ENCODE measurements at places on chromosomes 12 and 14.

DNA sequence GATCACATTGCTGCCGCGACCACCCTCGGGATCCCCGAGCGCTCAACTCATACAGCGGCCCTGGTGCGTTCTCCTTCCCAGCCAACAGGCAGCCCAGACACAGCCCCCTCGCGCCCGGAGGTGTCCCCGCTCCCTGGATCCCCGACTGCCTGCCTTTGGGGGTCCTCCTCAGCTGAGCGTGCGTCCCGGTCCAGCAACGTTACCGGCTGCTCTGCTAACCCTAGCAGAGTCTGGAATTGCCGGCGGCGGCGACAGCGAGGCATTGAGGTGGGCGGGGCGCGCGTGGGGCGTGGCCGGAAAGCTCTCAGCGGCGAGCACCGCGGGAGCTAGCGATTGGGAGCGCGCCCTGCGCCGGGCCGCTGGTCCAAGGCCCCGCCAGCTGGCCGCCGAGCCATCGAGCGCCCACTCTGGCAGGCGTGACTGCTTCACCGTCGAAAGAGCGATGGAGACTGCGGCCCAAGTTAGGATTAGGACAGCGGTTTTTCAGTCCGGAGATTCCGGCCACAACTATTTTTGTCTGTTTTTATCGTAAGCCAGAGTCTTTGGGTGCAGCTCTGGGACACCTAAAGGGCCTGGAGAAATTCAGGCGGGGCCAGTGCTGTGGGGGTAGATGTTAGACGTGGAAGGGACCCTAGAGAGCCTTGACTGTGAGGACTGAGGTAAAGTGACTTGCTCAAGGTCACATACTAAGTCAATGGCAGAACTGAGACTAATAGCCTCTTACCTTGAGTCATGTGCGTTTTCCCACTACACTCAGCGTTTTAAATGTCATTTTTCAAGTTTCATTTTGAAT lies at the start of gene HEATR5A:
TSS of gene HEATR5A (minus strand) at position 232 of the 793 bp plus-strand sequence. CDS start 17,575 bp downstream, outside the sequence.
- peak; percentile 94 for DNase-seq

DNA sequence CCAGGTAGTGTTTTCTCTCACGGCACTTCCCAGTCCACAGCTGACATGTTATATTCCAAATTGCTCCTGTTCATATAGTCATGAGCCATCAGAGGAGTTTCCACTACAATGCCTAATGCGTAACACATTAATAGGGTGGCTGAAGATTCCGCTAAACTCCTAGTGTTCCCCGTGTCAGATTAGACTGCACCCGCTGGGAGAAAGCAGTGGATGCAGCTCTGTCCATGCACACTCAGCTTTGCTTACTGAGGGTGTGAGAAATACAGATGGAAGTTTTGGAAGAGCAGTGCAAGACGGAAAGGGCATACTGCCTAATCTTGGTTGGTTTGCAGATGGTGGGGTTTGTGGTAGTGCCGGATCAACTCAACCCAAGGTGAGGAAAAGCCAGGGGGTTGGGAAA lies 5.6 kb downstream of the PPP1R3E start:
- DNase-seq = no peak

GRCh38 chr12:13443498-13443897 lies 247.0 kb downstream of the EMP1 start:
- no peak for DNase-seq

GRCh38 chr12:78799649-78800048 lies 64.9 kb upstream of the SYT1 start:
- DNase-seq = no peak

GRCh38 chr14:28001002-28001401 lies 765.6 kb upstream of the FOXG1 start:
- DNase-seq = no peak

- no peak for DNase-seq
Measured at GRCh38 chr14:80772504-80772903, 169.0 kb downstream of the CEP128 start.

GRCh38 chr12:131121705-131122405 lies 168.1 kb downstream of the ADGRD1 start:
- no peak for DNase-seq

DNA sequence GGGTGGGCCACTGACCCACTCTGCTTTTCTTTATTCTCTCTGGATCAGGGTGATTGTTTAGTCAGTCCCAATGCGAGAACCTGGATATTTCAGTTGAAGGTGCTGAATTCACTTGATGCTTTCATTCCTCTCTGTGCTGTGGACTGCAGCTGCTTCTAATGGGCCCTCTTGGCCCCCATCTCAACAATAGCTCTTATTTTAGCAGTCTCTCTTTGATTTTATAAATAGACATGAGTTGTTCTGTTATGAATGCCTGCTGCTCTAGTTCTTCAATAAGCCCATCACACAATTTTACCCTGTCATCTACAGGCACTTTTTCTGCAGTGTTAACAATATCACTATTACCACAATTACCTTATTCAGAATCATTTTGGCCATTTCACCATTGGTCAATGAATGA lies 54.1 kb upstream of the YARS2 start:
- no peak for DNase-seq

GRCh38 chr14:84809158-84809557 lies 720.8 kb upstream of the FLRT2 start:
- DNase-seq = no peak

DNA sequence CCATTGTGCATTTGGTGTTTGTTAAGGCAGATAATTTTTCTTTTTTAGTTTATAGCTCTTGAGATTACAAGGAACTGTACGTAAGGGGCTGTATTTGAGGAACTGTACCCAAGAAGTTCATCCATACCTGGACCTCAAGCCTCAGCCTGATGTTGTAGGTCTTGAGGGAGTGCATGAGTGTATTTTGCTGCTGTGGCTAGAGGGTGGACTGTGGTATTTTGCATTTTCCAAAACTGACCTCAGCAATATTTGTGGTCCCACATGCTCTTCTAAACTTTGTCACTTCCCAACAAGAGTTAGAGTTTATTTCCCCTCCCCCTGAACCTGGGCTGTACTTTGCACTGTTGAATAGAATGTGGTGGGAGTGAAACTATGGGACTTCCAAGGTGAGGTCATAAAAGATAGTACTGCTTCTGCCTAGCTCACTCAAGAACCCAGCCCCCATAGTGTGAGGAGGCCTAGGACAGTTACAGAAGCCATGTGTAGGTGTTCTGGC lies 42.2 kb upstream of the FBXO33 start:
- DNase-seq = no peak

DNA sequence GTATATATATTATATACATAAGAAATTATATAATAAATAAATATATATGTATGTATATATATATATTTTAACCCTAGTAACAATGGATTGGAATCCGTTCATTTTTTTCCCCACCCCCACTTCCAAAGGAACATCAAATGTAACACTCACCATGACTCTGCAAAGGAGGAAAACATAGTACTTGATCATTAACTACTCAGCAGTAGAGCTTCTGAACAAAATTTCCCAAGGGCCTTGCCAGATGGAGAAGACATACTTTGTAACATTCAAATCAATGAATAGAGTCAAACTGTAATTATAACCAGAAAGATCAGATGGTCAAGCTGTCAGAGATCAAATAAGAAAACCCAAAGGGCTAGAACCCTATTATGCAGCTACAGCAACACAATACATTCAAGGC lies 126.0 kb upstream of the CNTN1 start:
- no peak for DNase-seq

DNA sequence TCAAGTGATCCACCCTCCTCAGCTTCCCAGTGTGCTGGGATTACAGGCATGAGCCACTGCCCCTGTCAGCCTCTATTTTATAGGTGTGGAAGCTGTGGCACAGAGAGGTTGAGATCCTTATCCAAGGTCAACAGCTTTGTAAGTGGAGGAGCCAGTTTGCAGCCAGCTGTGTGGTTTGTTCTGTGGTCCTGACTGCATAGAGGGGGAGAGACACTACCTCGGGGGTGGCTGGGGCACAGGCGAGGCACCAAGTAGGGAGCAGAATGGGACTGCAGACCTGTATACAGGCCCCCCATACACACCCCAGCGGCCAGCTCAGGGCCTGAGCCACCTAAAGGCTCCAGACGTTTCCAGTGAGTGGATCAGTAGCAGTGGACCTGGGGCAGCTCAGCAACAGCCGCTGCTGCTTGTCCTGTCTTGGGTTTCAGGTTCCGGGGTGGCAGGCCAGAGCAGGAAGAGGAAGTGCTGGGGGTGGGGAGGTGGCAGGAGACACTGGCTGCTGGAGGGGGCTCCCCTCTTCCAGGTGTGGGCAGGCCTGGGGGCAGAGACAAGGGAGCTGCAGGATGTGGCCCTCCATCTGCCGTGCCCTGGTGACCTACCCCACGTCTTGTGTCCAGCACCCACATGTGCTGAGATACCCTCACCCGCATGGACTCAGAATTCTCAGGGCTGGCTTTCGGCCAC lies 11.0 kb downstream of the ORAI1 start:
- no peak for DNase-seq

DNA sequence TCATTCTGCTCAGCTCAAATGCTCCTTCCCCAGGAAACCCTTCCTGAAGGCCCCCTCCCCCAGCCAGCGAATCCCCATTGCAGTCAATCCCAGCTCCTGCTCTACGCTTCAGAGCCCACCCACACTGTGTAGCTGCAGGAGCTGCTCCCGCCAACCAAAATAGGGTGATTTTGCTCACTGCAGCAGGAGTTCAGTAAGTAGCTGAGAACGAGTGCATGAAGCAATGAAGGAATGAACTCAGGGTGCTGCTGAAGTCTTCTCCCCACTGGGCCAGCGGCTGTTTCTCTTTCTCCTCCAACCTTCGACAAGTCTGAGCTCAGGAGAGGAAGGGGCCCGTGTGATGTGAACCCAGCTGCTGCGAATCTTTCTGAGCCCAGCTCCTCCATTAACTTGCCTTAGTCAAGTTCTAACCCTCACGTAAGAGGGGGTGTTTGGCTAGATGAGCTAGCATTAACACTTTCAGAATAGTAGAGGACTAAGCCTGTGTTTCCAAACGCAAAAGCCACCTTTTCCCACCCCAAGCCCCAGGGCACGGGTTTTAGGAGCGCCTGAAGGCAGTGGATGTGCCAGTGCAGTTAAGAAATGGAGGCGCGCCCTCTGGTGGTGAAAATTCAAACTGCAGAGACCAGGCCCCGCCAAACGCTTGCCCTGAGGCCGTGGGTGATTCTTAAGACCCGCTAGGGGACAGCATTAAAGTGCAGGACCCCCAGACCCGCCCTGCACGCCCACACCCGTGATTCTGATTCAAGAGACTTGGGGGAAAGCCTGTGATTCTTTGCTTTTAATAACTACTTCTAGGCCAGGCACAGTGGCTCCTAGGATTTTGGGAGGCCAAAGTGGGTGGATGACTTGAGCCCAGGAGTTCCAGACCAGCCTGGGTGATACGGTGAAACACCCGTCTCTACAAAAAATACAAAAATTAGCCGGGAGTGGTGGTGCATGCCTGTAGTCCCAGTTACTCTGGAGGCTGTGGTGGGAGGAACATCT lies 11.9 kb upstream of the SERPINA4 start:
- DNase-seq = no peak

GRCh38 chr14:75800792-75801191 lies 139.7 kb downstream of the TTLL5 start:
- no peak for DNase-seq

- no peak for DNase-seq
Measured at GRCh38 chr12:2240984-2241383, 188.2 kb downstream of the CACNA1C start.

All from MG63 (cell line).